ENCODE measurements at places on chromosomes 16 and 17. TPM values are rescaled to one million over a fixed set of nuclear protein-coding genes. Genes with fewer than 3 reads are reported as not detected.
A peak's percentile ranks its signal among the peaks of the same experiment; 100 is the strongest.

The KREMEN2 gene
- polyA plus RNA-seq = 4.9 TPM

The CCDC144A gene
- polyA plus RNA-seq = 0.47 TPM

GRCh38 chr16:72198021-72198711 is 26.2 kb upstream of the PMFBP1 start:
- peak; percentile 85 for DNase-seq

DNA sequence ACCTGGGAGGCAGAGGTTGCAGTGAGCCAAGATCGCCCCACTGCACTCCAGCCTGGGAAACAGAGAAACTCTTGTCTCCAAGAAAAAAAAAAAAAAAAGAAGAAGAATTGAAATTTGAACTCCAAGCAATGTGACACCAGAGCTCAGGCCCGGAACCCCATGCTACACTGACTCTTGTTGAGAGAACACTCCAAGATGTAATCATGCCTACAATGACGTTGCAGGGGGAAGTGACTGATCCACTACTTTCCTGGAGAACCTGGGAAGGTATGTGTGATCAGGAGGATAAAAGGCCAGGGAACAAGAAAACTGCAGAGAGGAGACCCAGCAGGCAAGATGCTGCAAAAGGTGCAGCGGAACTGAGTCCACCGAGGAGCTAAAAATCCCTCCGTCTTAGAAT is 57.9 kb downstream of the ADCY9 start:
- no peak for DNase-seq

The ABCC11 gene
- polyA plus RNA-seq = 0.27 TPM

All from hepatocyte (in vitro differentiated cells).